ENCODE measurements at places on chromosomes 16 and 17.

GRCh38 chr16:27321013-27321915 lies 7.5 kb downstream of the IL4R start:
- no peak for DNase-seq

GRCh38 chr17:50274897-50275221 lies 593 bp downstream of the TMEM92 start:
- no peak for DNase-seq

GRCh38 chr16:88318051-88318450 lies 64.7 kb upstream of the ZNF469 start:
- no peak for DNase-seq

DNA sequence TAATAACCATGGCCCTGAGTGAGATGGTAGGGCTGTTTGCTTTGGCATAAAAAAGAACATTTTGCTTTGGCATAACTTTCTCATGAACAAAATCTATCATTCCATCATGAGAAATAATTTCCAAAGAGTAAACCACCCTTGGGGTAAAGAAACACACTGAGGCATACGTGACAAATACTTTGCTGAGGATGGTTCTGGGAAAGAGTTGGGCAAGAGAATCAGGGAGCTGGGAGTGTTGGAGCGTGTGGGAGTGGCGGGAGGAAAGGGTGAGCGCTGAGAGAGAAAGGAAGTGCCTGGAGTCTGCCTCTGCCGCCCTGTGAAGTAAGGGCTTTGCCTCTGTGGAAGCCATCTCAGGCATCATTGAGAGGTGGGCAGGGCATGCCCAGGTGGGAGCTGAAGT lies 60.2 kb upstream of the ARHGAP44 start:
- DNase-seq = no peak

GRCh38 chr17:59837308-59838051 lies 55.3 kb downstream of the TUBD1 start:
- DNase-seq = peak; percentile 78

DNA sequence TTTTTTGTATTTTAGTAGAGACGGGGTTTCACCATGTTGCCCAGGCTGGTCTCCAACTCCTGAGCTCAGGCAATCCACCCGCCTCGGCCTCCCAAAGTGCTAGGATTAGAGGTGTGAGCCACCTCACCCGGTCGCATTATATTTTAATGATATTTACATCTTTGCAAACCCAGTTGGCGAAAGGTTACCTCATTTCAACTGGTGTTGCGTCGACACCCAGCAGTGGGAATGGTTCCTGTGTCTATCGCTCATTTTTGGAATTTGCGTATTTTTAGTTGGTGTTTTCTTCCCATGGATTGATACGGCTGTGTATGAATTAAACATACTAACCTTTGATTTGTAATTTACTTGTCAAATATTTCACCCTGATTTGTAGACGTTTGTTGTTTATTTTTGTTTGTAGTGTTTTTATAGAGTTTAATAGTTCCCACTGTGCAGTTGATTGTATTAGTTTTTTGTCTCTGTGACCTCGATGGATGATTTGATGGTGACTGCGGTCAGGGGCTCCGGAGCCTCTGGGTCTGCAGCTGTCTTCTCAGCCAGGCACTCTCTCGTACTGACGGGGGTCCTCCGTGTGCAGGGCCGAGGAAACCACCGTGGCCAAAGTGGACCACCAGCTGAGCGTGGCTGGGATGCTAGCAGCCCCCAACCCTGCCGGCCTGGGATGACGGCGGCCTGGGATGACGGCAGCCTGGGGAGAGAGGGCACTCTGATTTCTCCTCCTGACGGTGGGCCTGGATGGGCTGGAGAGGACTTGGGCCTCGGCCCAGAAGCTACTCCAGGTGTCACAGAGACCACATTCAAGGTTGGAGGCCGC lies 4.0 kb downstream of the CD7 start:
- no peak for DNase-seq

- no peak for DNase-seq
Observed at GRCh38 chr16:49342336-49343265, 31.0 kb upstream of the C16orf78 start.

All from hematopoietic multipotent progenitor cell treated with erythropoietin and hydrocortisone succinate and interleukin-3 and kit ligand, for 17 days (in vitro differentiated cells).